ENCODE measurements at places on chromosomes 1 and 21.

- DNase-seq, result no peak
These were observed 42.4 kb upstream of the KCNA3 start for GRCh38 chr1:110717179-110717578.

DNA sequence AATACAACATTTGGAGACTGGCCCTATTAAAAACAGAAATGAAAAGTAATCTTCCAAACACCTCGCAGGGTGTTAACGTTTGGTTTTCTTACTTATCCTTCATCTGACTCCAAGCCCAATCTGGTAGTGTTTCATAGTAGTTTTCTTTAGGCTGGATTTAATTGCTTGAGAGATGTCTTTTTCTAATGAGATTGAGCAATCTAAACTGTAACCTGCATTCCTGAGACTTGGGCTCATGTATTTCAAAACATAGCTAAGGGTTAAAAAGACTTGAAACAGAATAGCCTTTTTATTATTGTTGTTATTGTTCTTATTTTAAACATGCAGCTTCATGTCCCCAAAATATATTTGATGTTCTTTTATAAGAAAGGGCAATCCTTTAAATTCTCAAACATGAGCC is 278.9 kb downstream of the TGFB2 start:
- no peak for DNase-seq

DNA sequence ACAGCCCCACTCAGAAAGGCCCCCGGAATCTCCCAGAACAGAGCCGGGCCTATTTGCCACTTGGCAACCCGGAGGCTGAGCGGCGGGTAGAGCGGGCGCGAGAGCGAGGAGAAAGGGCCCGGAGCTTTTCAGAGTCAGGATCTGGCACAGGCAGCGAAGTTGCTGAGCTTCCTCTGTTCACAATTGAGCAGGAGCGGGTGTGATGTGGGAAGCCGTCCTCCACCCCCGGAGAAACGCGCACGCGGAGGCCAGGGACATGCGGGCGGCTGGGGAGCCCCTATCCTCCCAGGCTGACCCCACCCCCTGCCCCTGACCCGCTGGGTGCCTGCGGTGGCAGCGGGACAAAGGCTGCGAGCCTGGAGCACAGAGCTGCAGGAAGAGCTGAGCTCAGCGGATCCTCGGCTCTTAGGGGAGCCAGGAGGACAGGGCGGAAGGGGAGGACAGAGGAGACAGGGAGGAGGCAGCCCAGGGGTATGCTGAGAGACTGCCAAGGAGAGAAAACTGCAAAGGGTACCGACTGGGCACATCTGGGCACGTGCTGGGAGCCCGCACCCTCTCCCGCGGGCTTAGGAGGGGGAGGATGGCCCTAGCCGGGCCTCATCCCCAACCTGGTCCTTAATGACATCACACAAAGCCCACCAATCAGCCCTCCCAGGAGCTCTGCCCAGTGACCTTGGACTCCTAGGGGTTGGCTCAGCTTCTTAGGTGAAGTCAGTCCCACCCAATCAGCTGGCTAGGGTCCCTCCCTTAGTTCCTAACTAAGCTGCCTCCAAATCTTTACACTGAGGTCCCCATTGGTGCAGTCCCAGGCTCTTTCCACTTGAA is 9.3 kb downstream of the KIF21B start:
- no peak for DNase-seq

GRCh38 chr1:149997585-149998262 is 12.8 kb downstream of the OTUD7B start:
- no peak for DNase-seq

DNA sequence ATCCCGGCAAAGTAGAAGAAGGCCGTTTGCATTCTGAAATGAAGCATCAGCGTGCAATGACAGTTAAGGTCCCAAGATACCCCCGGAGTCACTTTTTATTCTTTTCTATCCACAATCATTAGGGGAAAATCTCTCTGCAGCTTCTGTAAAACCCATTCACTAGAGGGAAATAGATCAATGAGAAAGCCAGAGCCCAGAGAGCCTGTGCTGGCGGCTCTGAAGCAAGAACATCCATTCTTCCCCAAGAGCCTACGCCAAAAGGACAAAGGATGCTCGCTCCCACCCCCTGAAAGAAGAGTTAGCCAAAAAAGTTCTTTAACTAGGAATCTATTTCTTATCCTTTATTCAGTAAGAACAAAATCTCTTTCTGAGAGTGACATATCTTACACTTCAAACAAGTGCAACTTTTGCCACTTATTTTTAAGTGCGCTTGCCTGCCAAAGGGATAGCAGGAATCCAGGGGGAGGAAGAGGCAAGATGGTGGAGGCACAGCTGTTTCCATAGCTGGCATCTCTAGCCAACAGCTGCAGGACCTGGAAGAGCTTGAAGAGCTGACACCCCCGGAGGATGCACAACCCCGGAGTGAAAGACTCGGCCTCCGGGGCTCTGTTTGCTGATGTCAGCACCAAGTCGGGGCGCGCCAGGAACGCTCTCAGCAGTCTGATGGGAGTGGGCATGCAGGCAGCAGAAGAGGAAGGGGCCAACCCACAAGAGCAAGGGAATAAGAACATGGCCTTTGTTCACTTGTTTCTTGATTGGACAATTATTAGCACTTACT is 68.7 kb downstream of the KCNN3 start:
- no peak for DNase-seq

DNA sequence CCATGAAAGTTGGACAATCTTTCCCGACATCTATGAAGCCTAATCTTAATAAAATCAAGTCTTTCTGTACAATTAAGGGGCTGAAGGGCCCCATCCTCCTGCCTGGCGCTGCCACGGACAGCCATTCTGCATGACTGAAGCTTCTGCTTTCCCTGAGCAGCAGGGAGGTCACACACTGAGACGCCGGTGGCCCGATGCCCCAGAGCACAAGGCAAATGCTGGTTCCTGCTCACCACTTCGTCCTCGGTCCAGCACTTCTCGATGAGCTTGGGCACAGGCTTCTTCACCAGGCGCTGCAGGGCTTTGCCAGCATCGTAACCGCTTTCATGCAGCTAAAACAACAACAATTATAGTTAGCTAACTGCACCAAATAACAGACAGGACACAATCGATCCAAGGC is 147.8 kb downstream of the SLC45A1 start:
- DNase-seq, result no peak

DNA sequence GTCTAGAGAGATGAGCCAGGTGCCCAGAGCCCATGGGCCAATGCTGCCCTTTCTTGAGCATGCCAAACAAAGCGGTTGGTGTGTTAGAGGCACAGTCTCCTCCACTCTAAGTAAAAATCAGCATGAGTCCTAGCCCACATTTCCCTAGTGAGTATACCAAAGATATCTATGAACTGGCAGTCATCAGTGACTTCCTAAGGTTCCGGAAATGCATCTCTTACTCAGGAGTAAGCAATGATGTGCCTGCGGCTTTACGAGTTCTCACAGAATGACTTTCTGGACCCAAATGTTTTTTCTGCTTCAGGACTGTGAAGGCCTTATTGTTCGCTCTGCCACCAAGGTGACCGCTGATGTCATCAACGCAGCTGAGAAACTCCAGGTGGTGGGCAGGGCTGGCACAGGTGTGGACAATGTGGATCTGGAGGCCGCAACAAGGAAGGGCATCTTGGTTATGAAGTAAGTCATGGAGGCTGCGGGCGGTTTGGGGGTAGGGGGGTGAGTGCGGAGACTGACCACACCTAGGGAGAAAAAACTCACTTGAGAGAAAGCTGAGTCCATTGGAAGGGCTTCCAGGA is 9.2 kb downstream of the PHGDH start:
- DNase-seq, result no peak
